GM19239 (cell line): ENCODE measurements at places on chromosomes 6 and 20.

GRCh38 chr6:25950297-25950696, 12.3 kb upstream of the TRIM38 start:
- DNase-seq, result no peak

DNA sequence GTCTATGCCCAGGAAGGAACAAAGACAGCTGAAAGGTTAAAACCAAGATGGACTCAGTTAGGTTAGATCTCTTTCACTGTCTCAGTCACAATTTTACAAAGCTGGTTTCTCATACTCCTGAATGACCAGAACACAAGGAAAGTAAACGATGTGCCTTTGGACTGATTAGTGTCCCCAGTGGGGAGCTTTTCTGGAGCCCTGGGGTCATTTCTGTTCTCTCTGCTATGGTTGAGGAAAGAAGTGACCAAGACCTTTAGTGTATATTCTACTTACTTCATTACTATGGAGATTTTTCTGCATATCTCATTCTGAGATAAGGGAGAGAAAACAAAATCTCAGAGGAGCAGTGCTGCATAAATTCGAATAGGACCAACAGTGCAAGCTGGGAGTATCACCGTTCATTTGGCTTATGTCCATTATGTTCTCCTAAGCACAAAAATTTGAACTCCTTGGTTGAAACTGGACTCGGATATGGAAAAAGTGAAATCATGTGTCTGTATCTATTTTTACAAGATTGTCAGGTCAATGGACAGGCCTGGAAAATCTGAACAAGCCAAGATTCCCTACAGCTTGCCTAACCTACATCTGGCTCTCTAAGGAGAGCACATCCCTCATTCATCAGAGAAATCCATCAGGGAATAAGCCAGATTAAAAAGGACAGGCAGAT, 34.4 kb upstream of the ENPP1 start:
- DNase-seq, result no peak

- no peak for DNase-seq
These were observed 109.4 kb downstream of the TBXT start for GRCh38 chr6:166058064-166058739.

GRCh38 chr6:52362443-52363227, 684 bp downstream of the PAQR8 start:
- DNase-seq, result peak; percentile 46

DNA sequence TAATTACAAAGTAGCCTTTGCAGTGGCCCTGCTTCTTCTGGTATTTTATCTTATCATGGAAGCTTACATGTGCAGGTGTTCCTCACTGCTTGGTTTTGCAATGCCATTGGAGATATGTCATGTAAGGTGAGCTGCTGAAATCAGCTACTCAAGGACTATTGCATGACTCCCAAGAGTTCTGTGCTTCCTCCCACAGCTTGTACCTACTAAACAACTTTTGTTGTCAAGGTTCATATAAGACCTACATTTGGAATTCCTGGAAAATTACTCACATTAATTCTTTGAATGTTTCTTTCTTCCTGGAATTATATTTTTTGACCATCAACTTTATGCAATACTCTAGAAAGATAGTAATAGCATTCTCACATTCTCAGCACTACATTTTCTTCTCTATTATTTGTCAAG, 427.5 kb upstream of the HSF2 start:
- DNase-seq, result no peak

GRCh38 chr20:62828511-62829230, 11.8 kb downstream of the COL9A3 start:
- DNase-seq, result no peak

DNA sequence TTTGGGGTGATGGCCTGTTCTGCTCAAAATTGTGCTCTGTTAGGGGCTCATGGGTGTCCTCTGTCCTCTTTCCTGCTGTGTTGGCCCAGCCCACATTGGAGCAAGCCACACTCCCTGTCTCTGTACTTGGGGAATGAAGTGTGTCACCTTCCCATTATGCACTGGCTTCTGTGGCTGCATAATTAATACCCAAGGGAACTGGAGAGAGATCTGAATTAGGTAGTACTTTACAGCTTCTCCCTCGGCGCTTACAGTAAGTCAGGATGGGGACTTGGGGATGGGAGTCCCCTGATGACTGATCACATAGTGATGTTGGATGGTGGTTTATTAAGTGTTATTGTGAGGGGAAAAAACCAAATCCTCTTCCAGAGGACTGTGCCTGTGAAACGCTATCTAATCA, 116.6 kb downstream of the FOXO3 start:
- DNase-seq, result no peak

DNA sequence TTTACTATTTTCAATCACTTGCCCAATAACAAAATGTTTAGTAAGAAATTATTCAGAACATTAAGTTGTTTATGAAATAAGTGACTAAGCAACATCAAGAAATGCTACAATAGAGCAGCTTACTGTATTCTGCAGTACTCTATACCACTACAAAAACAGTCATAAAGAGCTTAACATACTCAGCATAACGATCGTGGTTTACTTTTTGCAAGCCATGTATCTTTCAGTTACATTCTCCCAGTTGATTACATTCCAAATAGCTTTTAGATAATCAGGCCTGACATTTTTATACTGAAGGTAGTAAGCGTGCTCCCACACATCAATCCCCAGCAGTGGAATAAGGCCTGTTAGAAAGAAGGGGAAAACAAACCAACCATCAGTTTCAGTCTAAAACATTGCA, 10.7 kb downstream of the SOD2 start:
- DNase-seq, result no peak

DNA sequence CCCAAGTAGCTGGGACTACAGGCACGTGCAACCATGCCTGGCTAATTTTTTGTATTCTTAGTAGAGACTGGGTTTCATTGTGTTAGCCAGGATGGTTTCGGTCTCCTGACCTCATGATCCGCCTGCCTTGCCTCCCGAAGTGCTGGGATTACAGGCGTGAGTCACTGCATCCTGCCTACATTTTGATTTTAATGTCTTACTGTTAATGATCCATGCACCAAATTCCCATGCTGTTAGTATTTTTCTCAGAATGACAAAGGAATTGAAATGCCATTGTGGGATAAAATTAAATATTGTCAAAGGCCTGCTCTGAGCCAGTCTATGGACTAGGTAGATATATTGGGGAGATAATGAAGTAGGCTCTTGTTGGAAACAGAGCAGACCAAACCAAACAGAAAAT, 28.2 kb downstream of the CBFA2T2 start:
- no peak for DNase-seq

- DNase-seq, result no peak
These were observed 60.5 kb upstream of the PRDM1 start for GRCh38 chr6:106025655-106026054.

GRCh38 chr20:39110819-39111136, 148.6 kb downstream of the DHX35 start:
- no peak for DNase-seq

DNA sequence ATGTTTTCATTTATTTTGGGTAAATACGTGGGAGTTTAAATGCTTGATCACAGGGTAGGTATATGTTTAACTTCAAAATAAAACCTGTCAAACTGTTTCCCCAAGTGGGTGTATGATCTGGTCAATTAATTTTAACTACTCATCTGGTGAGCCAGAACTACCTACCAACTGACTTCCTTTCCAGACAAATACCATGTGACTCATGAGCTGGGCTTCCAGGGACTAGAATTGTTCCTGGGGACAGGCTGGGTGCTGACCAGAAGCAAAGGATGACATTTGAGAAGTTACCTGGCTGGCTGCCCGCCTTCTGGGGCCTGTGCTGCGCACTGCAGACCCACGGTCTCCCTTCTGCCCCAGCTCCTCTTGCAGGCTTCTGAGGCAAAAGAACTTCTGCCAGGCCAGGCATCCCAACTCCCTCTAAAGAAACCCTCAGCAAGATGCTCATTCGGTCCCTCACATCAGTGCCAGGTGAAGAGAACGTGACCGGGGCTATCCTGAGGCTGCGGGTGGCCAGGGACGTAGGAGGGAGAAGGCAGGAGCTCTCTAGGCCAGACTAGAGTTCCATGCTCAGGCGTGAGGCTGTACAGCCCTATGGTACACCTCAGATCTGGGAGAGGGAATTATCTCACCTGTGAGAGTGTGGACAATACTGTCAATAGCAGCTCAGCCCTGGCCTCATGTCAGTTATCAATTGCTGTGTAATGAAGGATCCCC, 103.6 kb downstream of the JPH2 start:
- DNase-seq, result no peak

- DNase-seq, result no peak
These were observed 35.7 kb downstream of the CDH4 start for GRCh38 chr20:61287583-61288275.

DNA sequence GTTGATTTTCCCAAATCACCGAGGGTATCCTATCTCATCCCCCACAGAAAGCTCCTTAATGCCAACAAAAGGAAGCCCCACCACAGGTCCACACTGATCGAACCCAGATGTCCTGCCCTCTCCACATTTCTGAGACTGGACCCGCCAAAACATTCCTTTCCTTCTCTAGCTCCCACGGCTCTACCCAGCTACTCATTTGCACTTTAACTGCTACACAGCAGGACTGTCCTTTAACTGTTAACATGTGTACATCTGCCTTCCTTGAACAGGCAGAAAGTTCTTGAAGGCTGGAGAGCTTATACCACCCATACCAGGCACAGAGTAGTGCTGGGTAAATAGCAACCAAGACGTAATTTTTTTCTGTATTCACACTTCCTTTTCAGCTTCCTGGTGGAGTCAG, 68.6 kb downstream of the TRMT6 start:
- no peak for DNase-seq

DNA sequence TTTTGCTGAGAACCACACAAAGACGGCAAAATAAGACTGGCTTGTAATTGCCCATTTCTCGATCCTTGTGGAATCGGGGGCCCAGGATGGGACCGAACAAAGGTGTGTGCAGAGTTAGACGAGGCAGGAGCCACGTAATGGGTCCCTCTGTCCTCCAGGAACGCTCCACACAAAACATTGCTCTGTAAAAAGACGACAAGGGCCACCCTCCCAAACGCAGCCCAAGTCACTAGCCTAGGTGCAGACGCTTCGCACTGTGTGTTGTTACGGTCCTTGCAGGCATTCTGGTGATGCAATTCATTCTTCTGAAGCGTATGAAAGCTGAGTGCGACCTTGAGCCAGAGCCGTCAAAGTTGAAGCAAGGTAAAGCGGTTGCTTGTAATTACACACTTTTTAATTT, 363.4 kb downstream of the TAF4 start:
- DNase-seq, result no peak

DNA sequence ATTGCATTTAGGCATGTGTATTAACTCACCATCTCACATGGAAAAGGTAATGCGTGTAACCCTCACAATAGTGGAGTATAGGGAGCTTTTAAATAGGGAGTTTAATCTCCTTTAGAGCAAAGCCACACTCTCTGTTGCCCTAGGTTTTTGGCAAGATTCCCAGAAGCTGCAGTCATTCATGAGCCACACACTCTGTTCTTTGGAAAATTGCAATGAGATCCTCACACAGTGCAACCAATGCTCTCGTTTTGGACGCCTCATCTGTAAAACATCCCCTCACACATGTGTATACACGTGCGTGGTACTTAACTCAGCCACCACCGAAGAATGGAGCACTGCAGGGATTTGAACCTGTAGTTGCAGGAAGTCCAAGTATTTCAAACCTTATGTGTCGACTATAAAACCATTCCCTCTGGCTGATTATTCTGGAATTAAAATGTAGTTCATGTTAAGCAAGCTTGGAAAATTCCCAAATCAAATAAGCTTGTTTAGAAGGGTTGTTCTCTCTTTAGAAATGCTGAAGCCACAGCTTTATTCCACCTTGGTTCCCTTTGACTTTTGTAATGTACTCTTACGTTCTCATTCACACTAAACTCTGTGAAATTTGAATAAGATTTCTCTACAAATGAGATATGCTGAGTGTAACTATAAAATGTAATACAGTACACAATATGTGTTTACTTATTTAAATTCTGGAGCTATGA, 489.8 kb upstream of the MANEA start:
- DNase-seq, result no peak

- no peak for DNase-seq
These were observed 6.3 kb upstream of the SIRPG start for GRCh38 chr20:1663917-1664316.

GRCh38 chr20:35635652-35636051, 20.0 kb downstream of the SPAG4 start:
- DNase-seq, result no peak

- DNase-seq, result no peak
These were observed 1.7 kb upstream of the ZMYND8 start for GRCh38 chr20:47358039-47358671.

GRCh38 chr6:90715093-90715655, 128.3 kb upstream of the MAP3K7 start:
- DNase-seq, result no peak

DNA sequence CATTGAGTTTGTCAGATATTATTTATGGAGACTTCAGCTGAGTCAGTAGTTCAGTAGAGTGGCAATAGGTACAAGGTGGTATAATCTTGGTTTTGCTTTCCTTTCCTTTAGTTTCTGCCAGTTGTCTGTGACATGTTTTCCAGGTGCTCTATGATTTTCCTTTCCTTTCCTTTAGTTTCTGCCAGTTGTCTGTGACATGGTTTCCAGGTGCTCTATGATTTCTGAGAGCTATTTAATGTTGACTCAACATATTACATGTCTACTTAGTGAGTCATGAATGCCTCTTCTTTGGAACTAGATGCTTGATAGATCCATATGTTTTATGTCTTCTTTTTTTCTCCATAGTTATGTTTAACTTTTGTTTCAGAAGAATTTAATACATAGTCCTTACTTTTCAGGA, 186.4 kb upstream of the DEFB112 start:
- no peak for DNase-seq

DNA sequence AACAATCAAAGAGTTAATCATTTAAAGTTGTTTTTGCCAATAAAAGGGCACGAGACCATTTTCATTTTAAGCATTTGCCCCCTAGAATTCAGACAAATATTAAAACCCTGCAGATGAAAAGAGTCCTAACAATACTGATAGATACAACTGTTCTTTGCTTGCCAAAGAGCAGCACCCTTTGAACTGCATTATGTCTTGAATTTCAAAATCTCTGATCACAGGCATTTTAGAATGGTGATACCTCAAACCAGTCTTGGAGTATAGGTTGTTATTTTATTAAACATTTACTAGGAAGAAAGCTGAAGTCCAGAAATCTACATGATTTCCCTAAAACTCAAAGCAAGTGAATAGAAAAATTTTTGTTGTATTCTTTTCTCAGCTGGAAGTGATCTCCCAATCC, 108.7 kb downstream of the KIF13A start:
- DNase-seq, result no peak

GRCh38 chr6:20877008-20877937, 343.0 kb downstream of the CDKAL1 start:
- peak; percentile 37 for DNase-seq

GRCh38 chr6:162798546-162799266, 70.9 kb downstream of the PACRG start:
- DNase-seq, result no peak

DNA sequence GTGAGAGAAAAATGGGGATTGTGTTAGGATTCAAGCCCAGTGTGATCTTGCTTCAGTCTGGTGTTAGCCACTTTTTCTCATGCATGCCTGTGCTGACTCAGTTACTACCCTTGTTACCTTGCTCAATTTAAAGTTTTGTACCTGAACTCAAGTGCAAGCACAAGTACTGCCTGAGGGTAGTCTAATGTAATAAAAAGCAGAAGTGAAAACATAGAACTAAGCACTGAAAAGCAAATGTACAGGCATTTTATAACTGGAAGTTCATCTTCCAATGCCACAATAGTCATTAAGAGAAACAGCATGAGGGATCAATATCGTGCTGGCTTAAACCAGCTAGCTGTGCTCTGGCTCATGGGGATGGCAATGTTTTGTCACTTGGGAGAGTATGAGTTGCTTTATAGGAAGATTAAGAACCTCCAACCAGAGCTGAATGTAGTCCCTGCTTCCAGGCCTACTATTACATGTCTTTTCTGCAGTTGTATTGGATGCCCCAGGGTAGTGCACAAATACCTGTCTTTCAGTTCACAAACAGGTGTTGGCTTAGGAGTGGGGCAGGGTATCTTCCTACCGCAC, 48.7 kb downstream of the SLC35F1 start:
- DNase-seq, result no peak
